ENCODE measurements at places on chromosomes 7 and 10.

- DNase-seq, result no peak
These were observed at the start of gene LIPN for GRCh38 chr10:88759366-88760101. TSS of gene LIPN (plus strand) at chr10:88760020. CDS start at chr10:88761406, 1,386 bp downstream.

DNA sequence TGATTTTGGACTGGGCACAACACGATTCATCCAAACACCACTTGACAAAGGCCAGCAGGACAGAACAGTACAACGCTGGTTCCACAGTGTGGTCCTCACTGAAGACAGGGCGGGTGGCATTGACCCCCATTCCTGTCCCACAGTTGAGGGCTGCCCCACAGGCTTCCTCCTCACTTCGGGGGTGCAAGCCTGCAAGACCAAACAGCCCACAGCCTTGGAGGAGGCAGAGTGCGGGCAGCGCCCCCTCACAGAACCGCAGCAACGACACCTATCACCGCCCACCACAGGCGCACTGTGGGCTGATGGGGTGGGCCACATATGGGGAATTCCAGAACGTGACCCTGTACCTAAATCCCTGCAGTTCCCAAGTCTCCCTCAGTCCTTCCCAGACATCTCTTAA lies 70.6 kb downstream of the PTPRN2 start:
- DNase-seq, result no peak

- no peak for DNase-seq
These were observed 1361.2 kb downstream of the XPNPEP1 start for GRCh38 chr10:108562105-108562504.

GRCh38 chr10:38094927-38095574 lies 914 bp downstream of the ZNF37A start:
- no peak for DNase-seq

- no peak for DNase-seq
These were observed 16.0 kb downstream of the UBE2D4 start for GRCh38 chr7:43942250-43942649.

DNA sequence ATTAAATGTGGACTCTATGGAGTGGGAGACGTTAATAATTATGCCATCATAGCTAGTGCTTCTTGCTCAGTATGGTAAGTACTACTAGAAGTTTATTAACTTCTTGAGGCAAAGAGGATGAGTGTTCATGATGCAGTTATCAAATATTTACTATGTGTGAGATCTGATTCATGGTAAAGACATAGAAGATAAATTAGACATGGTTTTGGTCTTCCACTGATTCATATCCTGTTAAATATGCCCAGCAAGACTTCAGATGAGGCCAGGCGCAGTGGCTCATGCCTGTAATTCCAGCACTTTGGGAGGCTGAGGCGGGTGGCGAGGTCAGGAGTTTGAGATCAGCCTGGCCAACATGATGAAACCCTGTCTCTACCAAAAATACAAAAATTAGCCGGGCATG lies 547.1 kb upstream of the ANKRD30A start:
- no peak for DNase-seq

DNA sequence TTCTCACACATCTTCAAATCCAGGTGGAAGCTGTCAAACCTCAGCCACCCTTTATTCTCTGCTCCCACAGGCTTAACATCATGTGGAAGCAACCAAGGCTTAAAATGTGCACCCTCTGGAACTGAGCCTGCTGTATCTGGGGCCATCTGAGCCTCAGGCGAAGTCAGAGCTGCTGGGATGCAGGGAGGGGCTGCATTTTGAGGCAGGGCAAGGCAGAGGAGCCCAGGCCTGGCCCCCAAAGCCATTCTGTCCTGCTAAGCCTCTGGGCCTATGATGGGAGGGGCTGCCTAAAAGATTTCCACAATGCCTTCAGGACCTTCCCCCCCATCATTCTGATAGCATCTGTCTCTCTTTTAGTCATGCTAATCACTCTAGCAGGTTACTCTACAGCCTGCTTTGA lies 51.7 kb upstream of the COBL start:
- DNase-seq, result no peak

- DNase-seq, result no peak
These were observed 36.6 kb upstream of the DUSP5 start for GRCh38 chr10:110461088-110461487.

GRCh38 chr10:59082249-59082648 lies 94.2 kb upstream of the PHYHIPL start:
- DNase-seq, result no peak

- DNase-seq, result no peak
These were observed 165.8 kb downstream of the LRRC4 start for GRCh38 chr7:127865466-127865865.

DNA sequence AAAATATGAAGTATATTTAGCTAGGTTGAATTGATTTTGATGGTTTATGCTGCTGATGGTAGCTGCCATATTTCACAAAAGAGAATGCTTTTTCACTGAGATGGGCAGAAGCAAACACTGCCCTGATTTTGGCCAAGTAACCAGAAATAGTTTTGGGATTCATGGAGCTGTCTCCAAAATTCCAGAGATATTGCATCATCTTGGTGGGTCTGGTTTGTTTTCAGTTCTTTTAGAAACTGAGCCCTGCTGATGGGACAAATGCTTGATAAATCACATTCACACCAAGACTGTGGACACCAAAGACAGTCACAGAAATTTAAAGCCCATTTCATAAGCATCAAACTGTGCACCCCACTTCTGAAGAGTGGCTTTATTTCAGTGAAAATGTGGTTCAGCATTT lies 140.5 kb downstream of the BICC1 start:
- no peak for DNase-seq

- no peak for DNase-seq
These were observed 187.7 kb upstream of the CNTNAP2 start for GRCh38 chr7:145928937-145929336.

- DNase-seq, result no peak
These were observed 1.3 kb downstream of the CYTH3 start for GRCh38 chr7:6271060-6271658.

DNA sequence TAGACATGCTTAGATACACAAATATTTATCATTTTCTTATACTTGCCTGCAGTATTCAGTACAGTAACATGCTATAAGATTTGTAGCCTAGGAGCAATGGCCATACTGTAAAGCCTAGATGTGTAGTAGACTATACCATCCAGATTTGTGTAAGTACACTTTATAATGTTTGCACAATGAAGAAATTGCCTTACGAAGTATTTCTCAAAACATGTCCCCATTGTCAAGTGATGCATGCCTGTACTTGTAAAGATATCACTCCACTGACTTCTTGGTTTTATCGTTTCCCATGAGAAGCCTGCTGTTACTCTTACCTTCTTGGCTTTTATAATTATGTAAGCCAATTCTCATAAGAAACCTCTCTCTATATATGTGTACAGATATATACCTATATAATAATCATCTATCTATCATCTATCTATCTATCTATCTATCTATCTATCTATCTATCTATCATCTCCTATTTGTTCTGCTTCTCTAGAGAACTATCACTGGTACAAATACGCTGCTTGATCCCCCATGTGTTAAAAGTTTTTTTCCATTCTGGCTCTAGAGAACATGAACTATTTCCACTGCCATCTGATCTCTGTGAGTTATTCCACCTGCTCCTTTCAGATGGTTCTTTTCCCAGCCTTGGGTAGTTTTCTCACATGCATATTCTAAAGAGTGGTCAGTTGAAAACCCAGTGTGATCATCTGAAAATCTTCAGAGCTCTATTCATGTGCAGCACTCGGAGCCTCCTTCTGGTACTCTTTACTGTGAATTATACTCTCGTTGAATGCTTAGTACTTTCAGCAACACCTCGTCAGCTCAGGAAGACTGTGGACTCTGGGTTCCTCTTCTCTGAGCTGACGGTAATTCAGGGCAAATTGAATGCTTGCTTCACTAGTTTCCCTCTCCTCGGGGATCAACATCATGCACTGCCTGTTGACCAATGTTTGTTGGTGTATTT lies 14.5 kb upstream of the VCL start:
- DNase-seq, result no peak

DNA sequence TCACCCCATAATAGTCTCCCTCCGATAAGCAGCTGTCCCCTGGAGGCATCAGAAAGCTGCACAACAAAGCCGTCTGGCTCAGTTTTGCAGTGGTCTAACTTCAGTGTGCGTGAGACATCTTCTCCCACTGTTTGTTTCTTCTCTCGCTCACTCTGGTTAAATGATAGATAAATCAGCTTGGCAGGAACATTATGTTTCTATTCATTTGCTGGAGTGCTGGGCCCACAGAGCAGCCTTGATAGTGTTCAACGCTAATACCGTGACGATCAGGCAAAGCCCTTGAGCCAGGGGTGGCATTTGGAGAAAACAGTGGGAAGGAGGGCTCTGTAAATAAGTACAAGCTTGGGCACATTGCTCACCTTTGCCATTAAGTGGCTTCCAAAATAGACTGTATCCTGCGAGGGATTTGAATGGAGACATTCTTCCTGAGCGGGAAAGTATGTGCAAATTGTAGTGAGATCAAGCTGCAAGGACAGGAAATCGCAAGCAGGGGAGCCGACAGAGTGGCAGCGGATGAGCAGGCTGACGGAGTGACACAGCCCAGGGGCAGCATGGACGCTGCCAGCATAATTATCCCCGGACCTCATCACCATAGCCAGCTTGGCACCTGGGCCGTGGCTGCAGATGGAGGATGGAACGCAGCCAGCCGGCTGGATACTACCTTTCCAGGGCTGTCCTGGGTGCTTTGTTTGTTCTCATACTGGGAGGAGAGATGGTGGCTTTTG lies 256.8 kb upstream of the FZD8 start:
- peak; percentile 24 for DNase-seq

- no peak for DNase-seq
These were observed 68.8 kb downstream of the ITGB8 start for GRCh38 chr7:20399521-20399920.

- no peak for DNase-seq
These were observed 71.6 kb downstream of the HERPUD2 start for GRCh38 chr7:35623381-35623780.

- no peak for DNase-seq
These were observed 26.8 kb downstream of the MICU1 start for GRCh38 chr10:72598769-72599701.

- DNase-seq, result no peak
These were observed 7.7 kb downstream of the CTBP2 start for GRCh38 chr10:125152450-125153368.

DNA sequence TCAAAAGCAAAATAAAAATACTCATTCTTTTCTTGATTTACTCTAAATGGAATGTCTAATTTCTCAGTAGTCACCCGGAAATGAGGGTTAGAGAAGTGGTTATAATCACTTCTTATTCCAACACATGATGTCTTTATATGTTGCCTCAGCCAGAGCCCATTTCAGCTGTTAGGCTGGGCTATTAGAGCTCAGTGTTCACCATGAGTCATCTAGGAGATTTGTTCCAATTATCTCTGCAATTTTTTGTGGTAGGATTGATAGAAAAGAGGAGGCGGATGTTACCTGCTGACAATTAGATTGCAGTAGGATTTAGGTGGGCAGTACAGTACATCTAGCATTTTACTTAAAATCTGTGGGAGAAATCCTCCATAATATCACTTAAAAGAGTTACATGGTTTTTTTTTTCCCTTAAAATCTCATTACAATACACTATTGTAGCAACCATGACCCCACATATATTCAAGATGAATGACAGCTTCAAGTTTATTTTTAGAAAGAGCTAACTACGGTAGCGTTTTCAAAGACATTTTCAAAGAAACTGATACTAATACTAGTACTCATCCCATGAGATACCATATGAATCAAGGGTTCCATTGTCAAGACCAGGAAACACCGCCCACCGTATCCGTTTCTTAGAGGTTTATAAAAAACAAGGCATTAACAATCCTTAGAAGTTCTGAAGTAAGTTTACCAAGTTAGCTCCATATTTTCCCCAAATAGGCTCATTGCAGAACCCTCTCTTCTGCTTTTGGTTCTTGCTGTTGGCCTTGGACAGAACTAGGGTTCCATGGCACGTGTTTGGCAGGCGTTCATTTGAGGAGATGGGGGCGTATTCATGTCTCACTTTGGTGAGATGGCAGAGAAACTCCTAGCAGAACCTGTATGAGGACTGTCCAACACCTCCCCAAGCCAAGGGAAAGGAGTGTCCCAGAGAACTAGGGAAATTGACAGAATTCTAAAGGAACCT lies 10.4 kb downstream of the CPA2 start:
- no peak for DNase-seq

DNA sequence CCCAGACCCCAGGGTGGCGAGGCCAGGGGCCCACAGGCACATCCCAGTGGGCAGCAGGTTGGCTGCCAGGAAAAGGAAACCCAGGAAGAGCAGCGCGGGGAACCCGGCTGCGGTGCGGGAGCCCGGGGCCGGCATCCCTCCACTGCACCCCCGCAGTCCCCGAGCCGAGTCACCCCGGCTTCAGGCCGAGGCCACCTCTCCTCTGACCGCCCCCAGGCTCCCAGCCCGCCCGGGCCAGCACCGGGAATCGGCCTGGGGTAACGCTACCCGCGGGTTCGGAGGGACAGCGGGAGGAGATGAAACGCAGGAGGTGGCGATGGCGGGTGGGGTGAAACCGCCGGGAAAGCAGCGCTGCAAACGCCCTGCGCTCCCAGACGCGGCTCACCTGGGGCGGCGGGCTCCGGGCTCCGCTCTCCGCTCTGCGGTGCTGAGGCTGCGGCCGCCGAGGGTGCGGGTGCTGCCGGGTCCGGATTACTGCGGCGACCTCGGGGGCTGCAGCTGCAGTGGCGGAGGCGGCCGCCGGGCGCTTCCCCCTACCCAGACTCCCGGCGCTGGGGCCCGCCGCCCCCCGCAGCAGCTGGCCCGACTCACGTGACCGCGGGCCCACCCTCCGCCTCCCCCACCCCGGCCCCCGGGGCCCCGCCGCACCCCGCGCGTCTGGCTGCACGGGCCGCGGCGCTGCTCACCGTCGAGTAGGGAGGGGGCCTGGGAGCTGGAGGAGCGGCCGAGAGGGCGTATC lies at the start of gene SCRN1:
TSS of gene SCRN1 (minus strand) at position 545 of the 739 bp plus-strand sequence. CDS start 20,734 bp downstream, outside the sequence.
- DNase-seq, result no peak

DNA sequence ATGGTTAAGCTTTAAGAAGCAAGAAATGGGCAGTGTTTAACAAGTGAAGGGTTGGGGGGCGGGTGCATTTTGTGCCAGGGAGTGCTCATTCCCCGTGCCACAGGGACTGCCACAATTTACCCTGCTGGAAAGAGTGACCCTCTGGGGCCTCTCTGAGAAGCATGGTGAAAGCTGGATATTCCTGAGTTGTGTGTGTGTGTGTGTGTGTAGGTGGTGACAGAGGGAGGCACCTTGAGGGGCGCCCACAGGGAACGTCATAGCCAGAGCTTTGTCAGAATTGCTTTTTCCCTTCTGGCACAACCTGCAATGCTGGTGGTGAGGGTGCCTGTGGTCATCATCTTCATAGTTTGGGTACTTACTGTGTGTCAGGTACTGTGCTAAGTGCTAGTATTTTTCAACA lies 2.5 kb upstream of the WDR86 start:
- no peak for DNase-seq
